ENCODE measurements at places on chromosomes 4 and X.

- DNase-seq: no peak
These were observed 48.6 kb downstream of the ASB9 start for GRCh38 chrX:15221321-15221720.

DNA sequence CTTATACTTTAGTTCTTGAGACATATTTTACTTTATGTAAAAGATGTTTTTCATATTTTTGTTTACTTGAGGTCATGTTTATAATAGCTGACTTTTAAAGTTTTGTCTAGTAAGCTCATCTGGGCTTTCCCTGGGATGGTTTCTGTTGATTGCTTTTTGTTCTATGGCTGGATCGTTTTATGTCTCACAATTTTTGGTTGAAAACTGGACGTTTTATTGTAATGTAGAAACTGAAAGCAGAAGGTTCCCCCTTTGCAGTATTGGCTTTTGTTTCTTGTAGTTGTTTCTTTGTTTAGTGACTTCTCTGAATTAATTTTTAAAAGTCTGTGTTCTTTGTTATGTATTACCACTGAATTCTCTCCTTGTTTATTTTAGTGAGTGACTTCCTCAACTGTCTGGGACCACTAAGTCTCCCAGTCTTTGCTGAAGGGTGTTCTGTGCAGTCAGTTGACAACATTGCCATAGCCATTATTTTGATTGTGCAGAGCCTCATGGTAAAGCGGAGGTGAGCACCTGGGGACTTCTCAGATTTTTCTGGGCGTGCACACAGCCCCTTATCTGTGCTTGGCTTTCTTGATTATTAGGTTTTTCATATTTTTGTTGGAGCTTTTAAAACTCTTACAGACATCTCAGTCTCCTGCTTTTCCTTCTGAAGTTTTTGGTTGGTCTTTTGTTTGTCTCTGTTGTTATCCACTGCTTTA is 31.0 kb downstream of the KDM6A start:
- DNase-seq: no peak

- no peak for DNase-seq
These were observed 59.3 kb downstream of the SHROOM2 start for GRCh38 chrX:9845578-9845952.

GRCh38 chr4:1604706-1605205 is 79.4 kb downstream of the FAM53A start:
- DNase-seq: peak; percentile 48

GRCh38 chr4:138005486-138005885 is 236.7 kb downstream of the SLC7A11 start:
- no peak for DNase-seq

DNA sequence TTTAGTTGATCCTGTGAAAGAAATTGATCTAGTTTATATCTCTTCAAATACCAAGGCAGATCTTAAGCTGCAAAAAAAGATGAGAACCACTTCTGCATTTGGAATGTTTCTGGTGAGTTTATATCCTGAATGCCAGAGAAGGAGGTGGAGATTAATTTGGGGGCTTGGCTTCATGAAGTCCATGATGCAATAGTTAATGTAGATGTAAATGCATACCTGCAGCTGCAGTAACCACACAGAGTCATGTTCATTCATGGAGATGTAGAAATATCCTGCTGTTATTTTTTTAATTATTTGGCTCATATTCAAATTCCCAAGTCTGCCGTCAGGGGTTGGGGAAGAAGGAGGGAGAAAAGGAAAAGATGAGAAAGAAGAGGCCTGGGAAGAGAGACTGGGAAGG is at the start of gene SULT1E1:
TSS of gene SULT1E1 (minus strand) at position 94 of the 400 bp plus-strand sequence. CDS start 2,501 bp downstream, outside the sequence.
- DNase-seq: no peak

- DNase-seq: no peak
These were observed 7.1 kb downstream of the NKX3-2 start for GRCh38 chr4:13537011-13537831.

- DNase-seq: peak; percentile 47
These were observed 8.7 kb downstream of the PYURF start for GRCh38 chr4:88514557-88515511.

GRCh38 chrX:154046031-154046781 is 26.5 kb upstream of the IRAK1 start:
- peak; percentile 66 for DNase-seq

DNA sequence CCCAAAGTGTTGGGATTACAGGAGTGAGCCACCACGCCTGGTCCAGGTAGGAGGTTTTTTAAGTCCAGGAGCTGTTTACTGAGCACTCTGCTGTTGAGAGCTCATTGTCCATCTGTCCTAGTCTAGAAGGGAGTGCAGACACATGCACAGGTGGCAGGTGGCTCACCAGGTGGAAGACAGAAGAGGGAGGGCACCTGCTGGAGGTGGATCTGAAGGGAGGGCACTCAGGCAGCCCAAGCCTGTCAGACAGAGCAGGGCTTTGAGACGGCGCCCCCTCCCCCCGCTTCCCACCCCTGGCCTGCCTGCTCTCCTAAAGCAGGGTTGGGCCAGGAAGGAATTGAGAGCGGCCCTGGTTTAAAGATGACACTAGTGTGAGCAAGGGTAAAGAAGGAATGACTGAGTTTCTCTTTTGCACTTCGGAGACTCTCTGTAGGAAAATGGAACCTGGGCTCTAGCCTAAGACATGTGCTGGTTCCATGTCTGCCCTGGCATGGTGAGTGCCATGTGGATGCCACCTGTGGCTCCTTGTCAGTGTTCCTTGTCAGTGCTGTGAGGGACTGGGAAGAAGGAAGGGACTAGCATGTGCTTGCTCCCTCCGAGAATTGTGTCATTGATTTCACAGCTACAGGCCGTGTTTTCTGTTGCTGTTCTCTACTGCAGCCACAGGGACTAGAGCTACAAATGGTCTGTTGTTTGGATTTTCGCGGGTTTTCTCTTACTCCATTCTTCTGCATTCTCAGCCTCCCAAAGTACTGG is 108.6 kb downstream of the TNIP2 start:
- no peak for DNase-seq

DNA sequence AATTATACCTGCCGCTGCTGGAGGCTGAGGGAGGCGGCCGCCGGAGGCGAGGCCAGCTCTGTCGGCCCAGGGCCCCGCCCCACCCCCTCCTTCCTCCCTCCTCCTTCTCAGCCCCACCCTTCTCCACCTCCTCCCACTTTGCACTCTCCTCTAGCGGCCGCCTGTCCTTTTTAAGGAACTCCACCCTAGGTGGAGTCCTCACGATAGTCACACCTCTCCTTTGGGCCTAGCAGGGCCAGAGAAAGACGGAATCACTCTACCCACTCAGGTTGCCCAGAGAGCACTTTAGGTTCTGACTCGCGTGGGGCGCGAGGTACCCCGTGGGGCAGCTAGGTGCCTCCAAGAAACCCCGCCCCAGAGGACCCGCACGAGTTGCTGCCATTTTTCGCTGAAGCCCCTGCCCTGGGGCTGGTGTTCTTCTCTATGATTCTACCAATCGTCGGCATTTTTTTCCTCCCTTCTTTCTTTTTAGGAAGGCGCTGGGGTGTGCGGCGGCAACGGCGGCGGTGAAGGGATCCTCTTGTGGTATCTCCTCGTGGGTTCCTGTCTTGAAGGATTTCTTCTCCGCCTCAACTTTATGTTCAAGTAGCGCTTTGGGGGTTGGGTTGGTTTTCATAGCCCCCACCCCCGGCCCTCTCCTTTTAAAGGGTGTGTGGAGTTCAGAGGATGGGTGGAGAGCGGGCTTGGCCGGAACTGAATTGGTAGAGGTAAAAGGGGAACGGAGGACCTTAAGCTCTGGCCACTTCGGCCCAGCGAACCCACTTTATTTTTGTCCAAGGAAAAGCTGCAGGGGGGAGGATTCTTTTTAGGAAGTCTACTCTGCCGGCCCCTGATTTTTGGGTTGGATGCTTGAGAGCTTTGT is at the start of gene KLF8:
TSS of gene KLF8 (plus strand) at position 136 of the 862 bp plus-strand sequence. CDS start 979 bp downstream, outside the sequence.
- DNase-seq: peak; percentile 61

DNA sequence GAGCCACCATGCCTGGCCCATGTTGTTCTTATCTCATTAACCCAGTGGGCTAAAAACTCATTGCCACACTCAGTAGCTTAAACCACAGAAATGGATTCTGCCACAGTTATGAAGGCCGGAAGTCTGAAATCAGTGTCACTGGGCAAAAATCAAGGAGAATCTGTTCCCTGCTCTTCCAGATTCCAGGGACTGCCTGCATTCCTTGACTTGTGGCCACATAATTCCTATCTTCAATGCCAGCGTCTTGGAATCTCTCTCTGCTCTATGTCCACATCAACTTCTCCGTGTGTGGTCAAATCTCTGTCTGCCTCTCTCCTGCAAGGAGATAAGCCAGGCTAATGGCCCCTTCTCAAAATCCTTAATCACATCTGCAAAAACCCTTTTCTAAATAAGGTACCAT is 4.1 kb upstream of the WFS1 start:
- DNase-seq: no peak

DNA sequence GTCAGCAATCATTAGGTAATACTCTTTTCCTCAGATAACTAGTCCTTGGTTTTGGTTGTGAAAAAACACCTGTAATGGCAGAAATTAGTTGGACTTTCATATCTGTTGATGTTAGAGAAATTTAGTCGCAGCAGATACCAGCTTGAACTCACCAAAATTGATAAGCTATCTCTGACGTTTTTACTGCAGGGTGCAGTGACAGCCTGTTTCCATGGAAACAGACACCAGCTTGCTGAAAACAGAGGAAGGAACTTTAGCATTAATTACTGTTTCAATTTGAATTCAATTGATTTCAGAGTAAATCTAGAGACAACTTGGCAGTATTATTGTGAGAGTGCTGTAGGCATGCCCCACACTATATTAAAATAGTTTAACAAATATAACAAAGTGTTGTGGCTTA is 246.5 kb downstream of the PPP1R2C start:
- DNase-seq: no peak

- no peak for DNase-seq
These were observed 46.1 kb upstream of the TMEM192 start for GRCh38 chr4:165158762-165159161.

DNA sequence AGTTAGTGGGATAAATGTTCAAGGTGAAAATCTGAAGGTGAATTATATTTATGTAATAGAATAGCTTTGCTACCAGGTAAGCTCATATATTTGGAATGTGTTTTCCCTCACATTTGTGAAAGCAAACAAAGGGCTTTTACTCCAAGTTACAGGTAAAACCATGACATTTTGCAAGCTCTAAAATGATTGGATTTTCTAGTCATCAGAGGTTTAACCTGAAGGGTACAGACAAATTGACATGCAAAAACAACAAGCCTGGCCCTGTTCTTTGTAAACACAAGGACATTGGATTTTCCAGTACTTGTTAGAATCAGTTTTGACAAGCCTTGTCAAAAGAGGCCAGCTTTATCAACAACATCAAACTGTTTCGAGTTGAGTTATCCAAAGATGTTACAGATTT is 51.7 kb downstream of the ZFX start:
- no peak for DNase-seq

GRCh38 chr4:42363614-42364013 is 33.7 kb upstream of the SHISA3 start:
- DNase-seq: no peak

DNA sequence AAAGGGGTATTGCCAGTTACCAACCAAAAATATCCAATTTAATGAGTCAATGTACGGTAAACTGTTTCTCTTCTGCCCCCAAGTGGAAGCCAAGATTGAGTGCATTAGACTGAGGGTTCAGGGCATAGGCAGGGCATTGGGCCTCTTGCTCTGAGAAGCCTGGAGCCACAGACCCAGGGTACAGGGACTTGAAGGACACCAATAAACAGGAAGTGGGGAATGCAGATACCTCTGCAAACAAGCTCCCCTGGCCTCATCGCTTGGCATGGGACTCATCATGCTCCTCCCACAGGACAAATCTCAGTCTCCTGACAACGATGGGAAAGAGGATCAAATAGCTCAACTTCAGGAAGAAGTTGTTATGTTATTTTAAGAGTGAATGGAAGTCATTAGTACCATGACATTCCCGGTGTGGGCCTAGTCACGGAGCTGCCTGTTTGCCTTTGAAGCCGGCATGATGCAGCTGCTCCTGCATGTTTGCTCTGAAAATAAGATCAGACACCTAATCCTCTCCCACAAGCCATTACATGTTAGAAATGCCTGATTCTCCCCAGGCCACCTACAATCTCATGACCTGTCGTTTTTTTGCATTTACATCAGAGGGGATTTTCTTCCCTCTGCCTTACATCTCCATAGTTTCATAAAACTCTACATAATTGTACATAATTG is 224.2 kb downstream of the RCHY1 start:
- peak; percentile 60 for DNase-seq

GRCh38 chr4:138945401-138945800 is 70.2 kb upstream of the NOCT start:
- no peak for DNase-seq

DNA sequence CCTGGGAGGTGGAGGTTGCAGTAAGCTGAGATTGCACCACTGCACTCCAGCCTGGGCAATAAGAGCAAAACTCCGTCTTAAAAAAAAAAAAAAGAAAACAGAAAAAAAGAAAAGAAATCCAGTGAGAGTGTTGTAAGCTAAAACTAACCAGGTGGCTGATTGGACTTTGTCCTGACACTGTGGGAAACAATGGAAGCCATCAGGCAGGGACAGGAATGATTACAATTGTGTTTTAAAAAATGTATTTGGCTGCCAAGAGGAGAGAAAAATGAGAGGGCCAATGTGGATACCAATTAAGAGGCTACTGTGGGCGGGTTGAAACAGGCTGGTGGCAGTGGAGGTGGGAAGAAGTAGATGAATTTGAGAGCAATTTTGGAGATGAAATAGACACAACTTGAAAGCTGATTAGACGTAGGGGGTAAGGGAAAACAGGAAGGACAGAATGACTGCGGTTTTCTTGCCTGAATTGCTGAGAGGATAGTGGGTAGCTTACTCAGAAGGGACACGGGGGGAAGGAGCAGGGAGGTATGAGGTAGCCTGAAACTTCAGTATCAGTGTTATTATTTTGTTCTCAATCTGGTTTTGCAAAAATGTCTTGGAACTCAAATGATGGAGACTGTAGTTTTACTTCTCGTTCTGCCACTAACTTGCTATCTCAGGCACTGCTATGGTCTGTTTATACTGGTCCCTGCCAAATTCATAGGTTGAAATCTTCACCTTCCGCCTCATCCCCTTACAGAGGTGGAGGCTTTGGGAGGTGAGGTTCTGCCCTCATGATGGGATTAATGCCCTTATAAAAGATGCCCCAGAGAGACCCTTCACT is 45.6 kb upstream of the CHRNA9 start:
- DNase-seq: no peak

GRCh38 chr4:20305976-20306375 is 54.3 kb downstream of the SLIT2 start:
- no peak for DNase-seq

DNA sequence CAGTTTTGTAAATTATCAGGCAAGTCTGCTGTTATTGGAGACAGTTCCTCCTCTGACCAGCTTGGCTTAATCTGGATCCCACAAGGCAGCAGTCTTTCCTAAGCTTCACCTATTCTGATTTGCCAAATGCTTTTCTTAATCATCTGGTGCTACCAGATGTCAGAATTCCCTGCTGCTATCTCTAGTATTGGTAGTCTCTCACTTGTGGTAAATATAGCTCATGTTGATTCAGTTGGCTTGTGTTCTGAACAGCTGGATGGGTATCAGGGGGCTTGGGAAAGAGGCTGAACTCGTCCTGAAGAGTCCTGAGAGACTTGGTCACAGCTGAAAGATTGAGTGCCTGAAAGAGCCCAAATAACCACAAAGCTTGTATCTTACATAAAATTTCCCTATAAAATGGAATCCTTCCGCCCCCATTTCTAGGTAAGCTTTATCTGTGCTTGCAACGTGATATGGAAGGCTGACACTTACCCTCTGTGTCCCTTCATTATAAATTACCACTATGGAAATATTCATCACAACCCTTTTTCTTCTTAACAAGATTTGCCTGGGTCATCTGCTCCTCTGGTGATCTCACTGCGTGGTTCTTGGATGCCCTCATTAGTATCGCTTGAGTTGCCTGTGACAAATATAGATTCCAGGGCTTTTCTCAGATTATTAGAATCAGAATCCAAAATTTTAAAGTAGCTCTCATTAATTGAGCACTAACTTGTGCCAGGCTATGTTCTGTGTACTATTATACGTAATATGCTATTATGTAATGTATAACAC is 104.1 kb upstream of the GPRIN3 start:
- DNase-seq: no peak

GRCh38 chrX:40513012-40513411 is 67.8 kb upstream of the ATP6AP2 start:
- DNase-seq: no peak
